Spinal cord (tissue), 10 donors: ENCODE measurements at places on chromosomes 5 and 9. TPM values are rescaled to one million over a fixed set of nuclear protein-coding genes. Genes with fewer than 3 reads are reported as not detected.

DNA sequence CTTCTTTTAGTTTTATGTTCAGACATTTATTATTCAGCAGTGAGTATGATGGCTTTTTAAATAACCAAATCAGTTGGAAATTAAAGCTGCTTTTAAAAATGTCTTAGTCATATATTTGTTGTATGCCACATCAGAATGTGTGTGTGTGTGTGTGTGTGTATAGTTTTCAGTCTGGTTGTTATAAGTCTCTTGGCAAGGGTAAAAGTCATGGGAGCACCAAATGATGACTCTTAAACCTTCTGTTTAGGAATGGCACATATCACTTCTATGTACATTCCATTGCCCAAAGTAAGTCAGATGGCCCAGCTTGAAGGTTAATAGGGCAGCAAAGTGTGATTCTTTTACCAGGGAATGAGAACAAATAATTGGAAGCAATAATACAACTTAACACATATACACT is 135.9 kb downstream of the RNF180 start:
- DNase-seq = no peak

DNA sequence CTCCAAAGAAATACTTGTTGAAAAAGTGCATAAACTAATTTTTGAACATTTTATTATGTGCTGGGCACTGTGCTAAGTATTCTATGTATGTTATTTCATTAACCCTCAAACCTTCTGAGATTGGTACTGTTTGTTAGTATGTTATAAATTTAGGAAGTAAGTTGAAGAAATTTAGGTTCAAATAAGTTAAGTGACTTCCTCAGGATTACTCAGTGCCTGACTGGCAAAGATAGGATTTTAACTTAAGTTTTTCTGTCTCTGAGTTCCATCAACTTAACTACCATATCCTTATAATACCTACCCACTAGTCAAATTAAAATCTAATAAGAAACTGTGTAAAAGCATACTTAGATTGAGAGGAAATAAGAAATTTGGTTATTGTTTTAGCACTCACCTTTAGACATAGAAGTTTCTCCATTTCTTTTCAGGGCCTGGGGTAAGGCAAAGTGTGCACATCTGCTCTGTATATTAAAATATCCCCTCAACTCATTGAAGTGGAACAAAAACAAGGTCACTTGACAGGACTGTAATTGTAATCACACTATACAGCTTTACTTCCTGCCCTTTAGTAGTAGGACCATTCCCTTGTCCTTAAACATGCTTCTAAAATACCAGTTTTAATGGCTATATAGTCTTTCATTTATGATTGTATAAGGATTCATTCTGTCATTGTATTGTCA is 15.2 kb downstream of the TGFBR1 start:
- DNase-seq = no peak

GRCh38 chr5:168482361-168482760 is 3.9 kb upstream of the RARS1 start:
- no peak for DNase-seq

SLC46A2 gene
- 0.54 TPM for polyA plus RNA-seq

DNA sequence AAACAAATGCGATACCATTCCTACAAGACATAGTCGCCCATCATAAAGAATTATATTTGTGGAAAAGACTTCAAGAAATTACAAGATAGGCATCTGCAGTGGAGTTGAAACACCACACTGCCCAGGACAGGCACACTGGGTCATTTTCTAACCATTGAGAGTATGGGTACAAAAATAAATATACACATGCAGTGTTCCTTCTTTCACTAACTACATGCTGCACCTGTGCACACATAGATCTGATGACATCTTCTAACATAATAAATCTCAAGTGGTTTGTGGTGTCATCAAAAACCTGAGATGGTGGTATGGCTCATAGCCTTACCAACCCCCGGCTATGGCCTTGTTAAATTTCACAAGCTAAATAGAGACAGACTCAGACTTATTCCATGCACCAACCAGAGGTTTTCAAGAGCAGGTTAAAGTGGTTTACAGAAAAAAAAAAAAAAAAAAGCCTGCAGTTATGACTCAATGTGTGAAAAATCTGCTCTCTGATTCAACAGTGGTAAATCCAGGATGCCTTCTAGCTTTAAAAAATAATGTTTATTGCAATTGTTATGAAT is 12.4 kb upstream of the NFIB start:
- DNase-seq = no peak

- no peak for DNase-seq
Observed at GRCh38 chr5:10521466-10522223, 42.2 kb upstream of the ANKRD33B start.

- DNase-seq = no peak
Observed at GRCh38 chr9:82968388-82968787, 94.6 kb downstream of the RASEF start.

DNA sequence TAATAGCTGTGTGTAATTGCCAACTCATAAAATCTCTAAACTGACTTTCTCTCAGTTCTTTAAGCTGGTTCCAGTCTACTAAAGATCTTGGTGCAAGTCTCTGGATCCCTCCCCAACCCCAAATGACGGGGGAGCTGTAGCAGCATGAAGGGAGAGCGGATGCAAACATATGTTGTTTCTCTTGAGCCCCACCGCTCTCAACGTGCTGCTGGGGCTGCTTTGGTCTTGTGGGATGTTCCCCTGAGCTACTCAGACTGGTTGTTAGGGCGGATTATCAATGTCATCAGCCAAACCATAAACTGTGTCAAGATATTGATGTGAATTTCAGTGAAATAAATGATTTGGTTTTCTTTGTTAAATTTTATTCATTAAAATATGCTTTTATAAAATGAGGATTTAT is 40.9 kb upstream of the APC start:
- no peak for DNase-seq
